ENCODE measurements at places on chromosomes 1 and 21.

GRCh38 chr1:246221485-246222255 lies 285.4 kb downstream of the SMYD3 start:
- DNase-seq: no peak

DNA sequence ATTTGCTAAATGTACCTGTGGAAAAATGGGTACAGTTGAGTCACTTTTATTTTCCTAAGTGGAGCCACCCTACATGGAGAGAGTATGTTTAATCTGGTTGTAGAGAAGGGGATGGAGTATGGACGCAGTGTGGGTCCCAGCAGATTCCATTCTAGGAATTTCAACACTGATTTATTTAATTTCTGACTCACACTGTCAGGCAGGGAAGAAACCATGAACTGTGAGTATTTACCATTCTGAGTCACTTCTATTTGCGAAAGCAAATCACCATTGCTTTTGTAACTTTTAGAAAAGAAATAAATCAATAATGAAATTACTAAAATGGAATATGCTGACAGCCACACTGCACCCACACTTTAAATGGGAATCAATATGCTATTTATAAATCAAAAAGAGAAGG lies 339.0 kb downstream of the DSCAM start:
- DNase-seq: no peak

GRCh38 chr1:99639408-99639807 lies 6.5 kb upstream of the PALMD start:
- no peak for DNase-seq

DNA sequence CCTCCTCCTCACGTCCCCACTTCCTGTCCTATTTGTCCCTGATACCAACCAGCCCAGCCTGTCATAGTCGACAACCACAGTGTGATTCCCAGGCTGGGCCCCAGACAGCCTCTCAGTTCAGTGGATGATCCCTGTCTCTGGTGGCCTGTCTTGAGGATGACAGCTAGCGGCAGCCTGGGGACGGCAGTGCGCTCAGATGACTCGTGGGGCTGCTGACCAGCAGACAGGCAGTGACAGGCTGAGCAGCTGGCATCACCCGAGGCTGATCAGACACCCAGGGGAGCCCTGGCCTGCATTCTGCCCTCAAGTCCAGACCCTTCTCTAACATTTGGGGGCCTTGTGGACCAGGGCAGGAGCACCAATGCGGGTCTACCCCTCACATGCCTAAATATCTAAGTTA lies 21.0 kb downstream of the NKAIN1 start:
- peak; percentile 30 for DNase-seq

GRCh38 chr1:146019231-146020057 lies 2.1 kb downstream of the HJV start:
- no peak for DNase-seq

- DNase-seq: no peak
Measured at GRCh38 chr1:151166505-151166956, 587 bp downstream of the SCNM1 start.

DNA sequence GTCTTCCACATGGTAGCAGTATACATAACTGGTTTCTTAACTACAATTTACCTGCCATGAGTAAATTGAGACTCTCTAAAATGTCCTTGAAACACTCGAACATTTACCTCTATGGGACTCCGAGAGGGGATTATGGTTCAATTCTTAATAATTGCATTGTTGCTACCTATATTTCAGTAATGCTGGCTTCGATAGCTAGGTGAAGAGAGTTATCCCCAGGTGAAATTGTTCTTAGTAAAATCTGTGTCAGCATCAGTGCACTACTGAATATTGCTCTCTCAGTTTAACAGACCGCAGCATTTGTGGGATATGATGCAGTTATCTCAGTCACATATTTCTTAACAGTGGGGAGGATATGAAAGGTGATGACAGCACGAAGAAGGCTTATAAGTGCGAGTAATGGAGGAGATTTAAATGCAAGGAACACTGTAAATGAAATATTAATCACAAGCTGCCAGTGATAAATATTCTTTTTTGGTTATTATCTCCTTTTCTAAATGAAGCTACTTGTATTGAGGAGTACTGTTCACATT lies 801.9 kb downstream of the BRINP3 start:
- DNase-seq: no peak

- DNase-seq: no peak
Measured at GRCh38 chr1:5976231-5976630, 16.0 kb downstream of the NPHP4 start.

GRCh38 chr1:172287208-172287607 lies 133.3 kb upstream of the C1orf105 start:
- DNase-seq: no peak

- no peak for DNase-seq
Measured at GRCh38 chr21:42637267-42638041, 16.0 kb upstream of the PDE9A start.

GRCh38 chr1:168598892-168599291 lies 22.5 kb downstream of the XCL1 start:
- DNase-seq: no peak

DNA sequence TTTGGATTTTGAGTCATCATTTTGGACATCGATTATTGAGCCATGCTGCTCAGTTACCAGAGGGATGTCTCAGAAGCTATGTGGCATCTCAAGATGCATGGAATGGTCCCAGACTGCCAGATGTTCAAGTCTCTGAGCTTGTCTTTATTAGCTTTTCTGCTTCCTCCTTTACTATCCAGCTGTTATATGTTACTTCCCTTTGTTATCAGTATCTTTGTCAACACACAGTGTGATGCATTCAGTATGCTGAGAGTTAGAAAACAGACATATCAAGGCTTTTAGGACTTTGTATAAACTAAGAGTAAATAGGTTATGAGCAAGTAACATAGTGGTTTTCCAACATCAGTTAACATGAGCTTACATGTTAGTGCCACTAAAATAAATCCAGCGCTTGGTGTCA lies 474.5 kb downstream of the DSCAM start:
- DNase-seq: no peak

DNA sequence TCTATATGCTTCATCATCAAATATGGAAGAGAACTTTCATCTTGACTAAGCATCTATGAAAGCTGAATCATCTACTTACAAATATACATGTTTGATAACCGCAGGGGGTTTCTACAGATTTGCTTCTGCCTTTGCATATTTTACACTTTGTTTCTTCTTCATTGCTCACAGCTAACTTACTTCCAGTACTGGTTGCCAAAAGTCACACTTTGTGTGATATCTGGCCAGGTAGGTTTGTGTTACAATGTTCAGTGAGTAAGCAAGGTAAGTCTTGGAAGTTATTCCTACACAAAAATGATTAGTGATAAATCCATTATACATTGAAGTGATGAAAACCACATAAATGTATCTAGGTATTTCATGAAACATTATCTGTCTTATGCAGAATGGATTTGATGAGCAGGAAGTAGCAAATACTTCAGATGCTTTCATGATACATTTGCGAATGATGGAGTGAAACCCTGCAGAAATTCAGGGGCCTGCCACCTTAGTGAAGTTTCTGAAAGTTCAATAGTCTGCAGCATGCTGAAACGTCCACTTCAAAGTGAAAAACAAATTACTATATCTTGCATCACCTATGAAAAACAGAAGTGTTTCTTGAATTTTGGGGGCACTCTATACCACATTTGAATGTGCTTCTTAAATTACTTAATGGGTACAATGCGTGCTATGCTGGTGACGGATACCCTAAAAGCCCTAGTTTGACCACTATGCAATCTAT lies 187.3 kb downstream of the ATP6V1G3 start:
- no peak for DNase-seq

- DNase-seq: no peak
Measured at GRCh38 chr1:47561523-47562007, 123.7 kb downstream of the FOXD2 start.

DNA sequence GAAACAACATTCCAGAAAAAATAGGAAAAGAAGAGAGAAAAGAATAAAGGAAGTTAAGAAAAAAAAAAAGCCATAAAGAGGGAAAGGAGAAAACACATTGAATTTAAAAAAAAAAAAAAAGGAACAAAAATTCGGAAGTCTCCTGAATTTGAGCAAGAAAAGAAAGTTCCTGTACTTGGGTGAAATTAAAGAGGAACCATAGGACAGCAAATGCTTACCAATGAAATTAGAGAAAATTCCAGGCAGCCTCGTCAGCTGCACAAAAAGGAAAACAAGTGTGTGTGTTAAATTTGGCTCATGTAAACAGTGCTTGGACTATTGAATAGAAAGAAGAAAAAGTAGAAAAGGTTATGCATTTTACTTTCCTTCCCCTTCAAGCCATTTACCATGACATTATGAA lies 4.9 kb downstream of the IL12RB2 start:
- DNase-seq: no peak

GRCh38 chr1:107523736-107524135 lies 382.9 kb downstream of the NTNG1 start:
- no peak for DNase-seq

DNA sequence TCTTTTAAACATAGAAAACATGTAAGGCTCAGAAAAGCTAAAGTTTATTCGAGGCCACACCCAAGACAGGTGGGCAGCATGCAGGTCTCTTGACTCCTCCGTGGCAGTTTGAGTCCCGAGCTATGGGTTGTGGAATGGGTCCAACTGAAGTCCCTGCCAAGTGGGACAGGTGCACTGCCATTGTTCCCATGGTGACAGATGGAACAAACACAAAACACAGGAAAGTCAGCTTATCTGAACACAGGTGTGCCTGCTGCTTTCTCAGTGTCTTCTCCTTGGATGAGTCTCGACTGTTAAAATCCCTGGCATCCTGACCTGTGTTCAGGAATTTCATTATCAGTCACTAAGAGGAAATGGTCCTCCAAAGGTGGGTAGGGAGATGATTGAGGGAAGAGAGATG lies 99.0 kb upstream of the RAB4A start:
- no peak for DNase-seq

- no peak for DNase-seq
Measured at GRCh38 chr1:165228676-165229075, 127.8 kb downstream of the LMX1A start.

DNA sequence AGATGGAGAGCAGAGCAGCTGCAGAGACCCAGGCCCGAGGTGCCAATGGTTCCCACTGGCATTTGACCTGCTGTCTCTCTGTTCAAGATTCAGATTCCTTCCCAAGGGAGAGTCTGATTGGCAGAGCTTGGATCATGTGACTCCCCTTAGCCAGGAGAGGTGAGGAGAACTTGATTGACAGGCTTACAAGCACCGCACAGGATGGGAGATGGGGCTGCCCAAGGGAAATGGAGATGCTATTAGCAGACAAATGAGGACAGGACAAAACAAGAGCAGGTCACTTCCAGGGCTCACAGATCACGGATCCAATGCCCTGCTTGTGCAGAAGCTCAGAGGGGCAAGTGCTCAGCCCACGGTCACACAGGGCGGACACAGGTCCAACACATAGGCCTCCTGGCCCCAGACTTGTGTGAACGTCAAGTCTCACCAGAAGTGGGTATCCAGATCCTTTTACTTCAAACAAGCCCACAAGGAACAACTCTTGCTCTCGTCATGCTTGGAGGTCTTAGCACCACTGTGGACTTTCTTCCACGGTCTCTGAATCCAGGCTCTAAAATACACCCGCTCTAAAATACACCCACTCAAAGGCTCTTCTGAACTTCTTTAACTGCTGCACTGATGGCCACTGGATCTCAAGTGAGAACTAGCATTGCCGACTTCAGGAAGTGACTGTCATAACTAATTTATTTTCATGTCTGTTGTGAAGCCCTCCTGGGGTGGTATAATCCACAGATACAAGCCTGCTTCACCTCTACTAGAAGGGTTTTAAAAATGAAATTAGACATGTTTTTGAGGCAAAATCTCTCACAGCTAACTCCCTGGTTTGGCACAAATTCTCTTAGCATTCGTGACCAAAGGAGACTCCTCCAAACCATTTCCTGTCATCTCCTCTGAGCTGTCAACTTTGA lies 274.9 kb downstream of the RRAGC start:
- no peak for DNase-seq

DNA sequence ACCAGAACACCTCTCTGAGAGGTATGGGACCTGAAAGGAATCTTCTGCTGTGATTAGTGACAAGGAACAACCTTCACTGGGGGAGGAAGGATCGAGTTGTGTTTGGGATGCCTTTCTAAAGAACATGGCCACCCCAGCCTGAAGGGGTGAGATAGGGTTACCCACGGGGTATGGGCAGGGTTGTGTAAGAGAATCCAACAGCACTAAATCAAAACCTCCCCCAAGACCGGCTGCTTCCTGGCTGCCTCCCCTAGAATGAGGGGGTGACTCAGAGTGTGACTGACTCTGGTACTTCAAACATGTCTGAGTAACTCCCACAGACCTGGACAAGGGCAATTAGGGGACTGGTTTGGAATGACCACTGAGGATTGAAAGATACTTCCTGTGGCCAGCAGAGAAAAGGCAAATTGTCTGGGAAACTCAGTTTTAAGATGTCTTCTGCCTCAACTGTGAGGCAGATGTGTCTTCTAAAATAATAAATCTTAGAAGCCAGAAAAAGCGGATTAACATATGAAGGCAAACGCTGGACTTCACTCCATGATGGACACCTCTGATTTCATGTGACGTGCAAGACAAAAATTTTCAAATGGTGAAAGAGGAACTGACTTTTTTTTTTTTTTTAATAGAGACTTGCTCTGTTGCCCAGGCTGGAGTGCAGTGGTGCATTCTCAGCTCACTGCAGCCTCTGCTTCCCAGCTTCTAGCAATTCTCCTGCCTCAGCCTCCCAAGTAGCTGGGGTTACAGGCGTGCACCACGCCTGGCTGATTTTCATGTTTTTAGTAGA lies 6.7 kb upstream of the PTPN14 start:
- no peak for DNase-seq

DNA sequence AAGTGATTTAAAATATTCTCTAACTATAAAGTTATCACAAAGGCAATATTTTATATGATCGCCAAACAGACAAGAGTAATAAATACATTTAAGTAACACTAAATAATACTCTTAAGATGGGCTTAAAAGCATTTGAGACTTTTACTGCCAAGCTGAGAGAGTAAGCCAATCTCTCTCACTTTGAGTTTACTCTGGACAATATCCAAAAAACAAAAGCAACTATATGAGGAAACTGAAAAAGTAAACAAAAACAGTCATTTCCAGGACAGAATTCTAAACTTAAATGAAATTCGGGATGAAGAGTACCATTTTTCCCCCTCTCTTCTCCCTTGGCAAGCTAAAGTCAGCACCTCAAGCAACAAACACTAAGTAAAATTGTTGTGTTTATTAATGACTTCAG lies 173.2 kb downstream of the COP1 start:
- DNase-seq: no peak

GRCh38 chr1:161843156-161843555 lies 77.0 kb downstream of the ATF6 start:
- DNase-seq: no peak
